Fibroblast of lung (primary cell): ENCODE measurements at places on chromosomes 7 and 10. TPM values are rescaled to one million over a fixed set of nuclear protein-coding genes. Genes with fewer than 3 reads are reported as not detected.

Gene CHST15
- 7.9 and 8.2 TPM in 2 replicates for total RNA-seq

Gene TFPI2
- total RNA-seq = 1.5 and 14.4 TPM in 2 replicates

Gene MYO1G
- total RNA-seq = under 0.01 TPM in 2 replicates

Gene NPC1L1
- under 0.01 TPM in 2 replicates for total RNA-seq

Gene CNTNAP2
- total RNA-seq = not detected in 2 replicates

Gene RBAK
- total RNA-seq = 6.9 TPM in 2 replicates

Gene JAKMIP3
- total RNA-seq = under 0.01 and 0.17 TPM in 2 replicates

Gene PDE1C
- total RNA-seq = 23.4 and 27.6 TPM in 2 replicates

DNA sequence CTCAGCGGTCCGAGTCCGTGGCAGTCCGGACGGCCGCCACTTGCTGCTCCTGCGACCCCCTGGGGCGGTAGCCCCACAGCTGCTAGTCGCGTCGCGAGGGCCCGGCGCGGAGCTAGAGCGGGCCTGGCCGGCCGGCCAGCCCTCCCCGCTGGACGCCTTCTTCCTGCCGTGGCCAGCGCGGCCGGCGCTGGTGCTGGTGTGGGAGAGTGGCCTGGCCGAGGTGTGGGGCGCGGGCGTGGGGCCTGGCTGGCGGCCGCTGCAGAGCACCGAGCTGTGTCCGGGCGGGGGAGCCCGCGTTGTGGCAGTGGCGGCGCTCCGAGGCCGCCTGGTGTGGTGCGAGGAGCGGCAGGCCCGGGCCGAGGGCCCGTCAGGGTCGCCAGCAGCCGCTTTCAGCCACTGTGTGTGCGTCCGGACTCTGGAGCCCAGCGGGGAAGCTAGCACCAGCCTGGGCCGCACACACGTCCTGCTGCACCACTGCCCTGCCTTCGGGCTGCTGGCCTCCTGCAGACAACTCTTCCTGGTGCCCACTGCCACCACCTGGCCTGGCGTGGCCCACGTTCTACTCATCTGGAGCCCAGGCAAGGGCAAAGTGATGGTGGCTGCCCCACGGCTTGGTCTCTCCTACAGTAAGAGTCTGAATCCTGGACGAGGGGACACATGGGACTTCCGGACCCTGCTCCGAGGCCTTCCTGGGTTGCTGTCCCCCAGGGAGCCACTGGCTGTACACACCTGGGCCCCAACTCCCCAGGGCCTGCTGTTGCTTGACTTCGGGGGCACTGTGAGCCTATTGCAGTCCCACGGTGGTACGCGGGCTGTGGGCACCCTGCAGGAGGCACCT lies 631 bp downstream of the HPS6 start:
- DNase-seq = no peak

- DNase-seq = peak; percentile 35
Observed at GRCh38 chr10:98262571-98262970, 5.4 kb downstream of the LOXL4 start.

DNA sequence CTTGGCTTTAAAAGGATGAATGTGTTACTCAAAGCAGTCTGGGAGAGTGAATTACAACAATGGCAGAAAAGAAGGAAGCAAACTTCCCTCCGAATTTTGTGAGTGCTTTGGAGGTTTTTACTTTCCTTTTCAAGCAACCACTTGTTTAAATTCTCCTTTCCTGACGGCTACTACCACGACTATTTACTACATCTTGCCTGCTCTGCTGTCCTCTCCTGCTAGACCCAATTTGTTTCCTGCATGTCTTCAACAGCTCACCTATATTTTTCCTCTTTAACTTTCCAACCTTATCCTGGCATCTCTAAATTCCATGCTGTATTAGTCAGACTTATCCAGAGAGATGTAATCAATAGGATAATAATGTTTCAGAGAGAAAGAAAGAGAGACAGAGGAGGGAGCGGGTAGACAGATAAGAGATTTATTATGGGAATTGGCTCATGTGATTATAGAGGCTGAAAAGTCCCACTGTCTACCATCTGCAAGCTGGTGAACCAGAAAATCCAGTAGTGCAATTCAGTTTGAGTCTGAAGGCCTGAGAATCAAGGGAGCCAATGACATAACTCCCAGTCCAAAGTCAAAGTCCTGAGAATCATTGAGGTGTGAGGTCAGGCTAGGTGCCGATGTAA lies 42.8 kb upstream of the SLC13A1 start:
- no peak for DNase-seq

DNA sequence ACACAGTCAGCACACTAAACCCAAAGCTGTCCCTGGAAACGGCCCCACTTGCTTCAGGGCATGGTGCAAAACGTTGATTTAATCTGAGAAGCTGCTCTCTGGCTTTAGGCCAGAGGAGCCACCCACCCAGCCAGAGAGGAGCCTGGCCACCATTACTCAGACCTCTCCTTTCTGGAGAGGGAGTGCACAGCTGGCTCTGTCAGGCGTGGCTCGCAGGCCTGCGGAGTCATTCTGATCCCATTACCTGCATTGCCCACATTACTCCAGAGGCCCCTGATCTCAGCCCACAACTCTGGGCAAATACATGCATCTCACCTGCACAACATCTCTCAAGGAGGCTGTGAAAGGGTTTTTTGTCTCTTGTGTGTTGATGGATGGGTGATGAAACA lies 370.0 kb upstream of the IGFBP3 start:
- peak; percentile 75 for DNase-seq

GRCh38 chr10:116974456-116975005 lies 30.5 kb downstream of the SHTN1 start:
- DNase-seq = peak; percentile 87

DNA sequence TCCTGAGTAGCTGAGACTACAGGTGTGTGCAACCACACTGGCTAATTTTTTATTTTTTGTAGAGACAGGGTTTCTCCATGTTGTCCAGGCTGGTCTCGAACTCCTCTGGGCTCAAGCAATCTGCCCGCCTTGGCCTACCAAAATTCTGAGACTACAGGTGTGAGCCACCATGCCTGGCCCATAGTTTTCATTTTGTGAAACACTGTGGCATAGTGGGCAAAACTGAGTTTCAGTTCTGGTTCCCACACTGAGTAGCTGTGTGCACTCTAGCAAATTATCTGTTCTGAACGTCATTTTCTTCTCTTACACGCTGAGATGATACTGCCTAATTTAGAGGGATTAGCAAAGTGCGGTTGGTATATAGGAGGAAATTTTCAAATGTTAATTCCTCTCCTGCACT lies 13.5 kb downstream of the ATP5MK start:
- DNase-seq = no peak

- DNase-seq = no peak
Observed at GRCh38 chr10:60511477-60512229, 122.0 kb upstream of the ANK3 start.

GRCh38 chr10:122878799-122879338 lies 512 bp downstream of the FAM24B start:
- no peak for DNase-seq

DNA sequence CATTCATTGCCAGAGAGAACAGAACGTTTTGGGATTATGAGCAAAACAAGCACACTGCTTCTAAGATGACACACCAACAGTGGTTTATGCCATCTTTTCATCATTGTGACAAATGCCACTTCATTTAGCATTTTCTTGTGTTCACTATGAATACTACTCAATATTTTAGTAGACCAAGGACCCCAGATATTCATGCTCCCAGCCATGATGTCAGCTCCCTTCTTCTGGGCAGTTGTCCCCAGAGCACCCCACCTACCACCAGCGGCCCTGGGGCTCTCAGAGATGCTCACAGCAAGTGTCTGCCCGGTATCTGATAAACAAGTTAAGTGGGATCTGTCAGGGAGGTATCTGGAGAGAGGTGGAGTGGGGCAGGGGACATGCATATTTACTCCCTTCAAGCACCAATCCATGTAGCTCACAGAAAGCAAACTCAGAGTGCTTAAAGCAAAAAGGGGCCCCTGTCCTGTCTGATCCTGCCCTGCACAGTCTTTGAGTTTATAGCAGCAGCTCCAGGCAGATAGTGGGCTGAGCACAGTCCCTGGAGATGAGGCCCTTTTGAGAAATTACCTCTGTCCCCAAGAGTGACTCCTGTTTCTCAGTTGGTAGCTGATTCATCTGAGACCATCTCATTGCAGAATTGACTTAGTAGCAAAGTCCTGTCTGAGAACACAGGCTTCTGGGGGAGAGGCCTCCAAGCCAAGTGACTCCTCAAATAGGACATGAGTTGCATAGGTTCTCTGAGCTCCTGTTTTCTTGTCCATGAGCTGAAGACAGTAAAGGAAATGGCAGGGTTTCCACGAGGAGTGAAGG lies 281.8 kb upstream of the KLF6 start:
- DNase-seq = no peak

- DNase-seq = no peak
Observed at GRCh38 chr7:152924826-152925411, 165.4 kb downstream of the ACTR3B start.

DNA sequence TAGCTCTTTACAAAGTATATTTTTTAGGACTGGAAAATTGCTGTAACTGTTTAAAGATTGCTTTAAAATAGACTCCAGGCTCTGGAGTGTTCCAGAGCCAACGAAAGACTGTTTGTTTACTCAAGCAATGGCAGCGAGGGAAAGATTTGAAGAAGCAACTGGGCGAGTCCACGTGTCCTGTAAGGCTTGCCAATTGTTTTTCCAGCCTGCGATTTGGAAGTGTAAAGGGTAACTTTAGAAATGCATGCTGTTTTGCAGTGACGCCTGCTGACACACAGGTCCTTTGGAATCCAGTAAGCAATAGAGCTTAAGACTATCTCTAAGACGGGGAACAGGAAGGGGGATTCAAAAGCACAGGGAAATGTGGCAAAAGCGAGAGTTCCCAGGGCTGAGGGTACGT lies 55.8 kb downstream of the TACC2 start:
- DNase-seq = peak; percentile 78

GRCh38 chr7:132757783-132758182 lies 181.5 kb upstream of the PLXNA4 start:
- DNase-seq = peak; percentile 38

GRCh38 chr10:97522071-97522470 lies 23.3 kb downstream of the UBTD1 start:
- no peak for DNase-seq

DNA sequence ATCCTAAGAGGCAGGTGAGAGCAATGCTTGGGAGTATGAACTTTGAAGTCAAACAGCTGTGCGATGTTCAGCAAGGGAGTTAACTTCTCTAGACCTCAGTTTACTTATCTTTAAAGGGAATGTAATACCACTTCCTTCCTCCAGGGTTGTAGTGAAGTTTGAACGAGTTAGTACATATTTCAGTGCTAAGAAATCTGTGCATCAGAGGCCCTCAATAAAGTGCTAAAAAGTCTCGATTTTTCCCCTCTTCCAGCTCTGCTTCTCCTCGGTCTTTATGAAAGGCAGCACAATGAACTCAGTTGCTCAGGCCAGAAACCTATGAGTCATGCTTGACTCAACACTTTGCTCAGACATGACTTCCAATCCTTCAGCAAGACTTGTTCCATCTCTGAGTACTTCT lies 418.9 kb downstream of the MDFIC start:
- DNase-seq = peak; percentile 89

GRCh38 chr10:12350167-12350872 lies 973 bp downstream of the CAMK1D start:
- DNase-seq = peak; percentile 55

GRCh38 chr10:93894516-93895378 lies 969 bp downstream of the SLC35G1 start:
- DNase-seq = no peak

- no peak for DNase-seq
Observed at GRCh38 chr10:127532193-127532592, 16.9 kb upstream of the NPS start.

GRCh38 chr10:5975641-5976473 lies 1.5 kb downstream of the IL15RA start:
- DNase-seq = peak; percentile 53

- DNase-seq = no peak
Observed at GRCh38 chr10:89002226-89002978, 11.8 kb downstream of the FAS start.

DNA sequence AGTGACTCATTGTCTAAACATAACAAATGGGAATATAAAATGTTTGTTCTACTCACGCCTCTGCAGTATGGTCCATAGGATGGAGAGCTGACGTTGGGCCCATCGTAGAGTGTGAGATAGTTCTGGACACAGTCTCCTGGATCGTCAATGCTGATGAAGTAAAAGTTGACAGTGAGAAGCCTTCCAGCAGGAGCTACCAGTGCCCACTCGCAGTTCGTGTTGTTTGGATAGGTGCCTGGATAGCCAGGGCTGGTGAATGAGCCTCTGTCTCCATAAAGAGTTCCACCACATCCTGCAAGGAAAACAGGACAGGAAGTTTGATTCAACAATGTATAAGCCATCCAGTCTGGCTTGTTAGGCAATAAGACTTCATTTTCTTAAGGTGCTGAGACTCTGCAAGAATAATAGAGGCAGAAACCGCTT lies 79.6 kb downstream of the OR13A1 start:
- peak; percentile 10 for DNase-seq

DNA sequence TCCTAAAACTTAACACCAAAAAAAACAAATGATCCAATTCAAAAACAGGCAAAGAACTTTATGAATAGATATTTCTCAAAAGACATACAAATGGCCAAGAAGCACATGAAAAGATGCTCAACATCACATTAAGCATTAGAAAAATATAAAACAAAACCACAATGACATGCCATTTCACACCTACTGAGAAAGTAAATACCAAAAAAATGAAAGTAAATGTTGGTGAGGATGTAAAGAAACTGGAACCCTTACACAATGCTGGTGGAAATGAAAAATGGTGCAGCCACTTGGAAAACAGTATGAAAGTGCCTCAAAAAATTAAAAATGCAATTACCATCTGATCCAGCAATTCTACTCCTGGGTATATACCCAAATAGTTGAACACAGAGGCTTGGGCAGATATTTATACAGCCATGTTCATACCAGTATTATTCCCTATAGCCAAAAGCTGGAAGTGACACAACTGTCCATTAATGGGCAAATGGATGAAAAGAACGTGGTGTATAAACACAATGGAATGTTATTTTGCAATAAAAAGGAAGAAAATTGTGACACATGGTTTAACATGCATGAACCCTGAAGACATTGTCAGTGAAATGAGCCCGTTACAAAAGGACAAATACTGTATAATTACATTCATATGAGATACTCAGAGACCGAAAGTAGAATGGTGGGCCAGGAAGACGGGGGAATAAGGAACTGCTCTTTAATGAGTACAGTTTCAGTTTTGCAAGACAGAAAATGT lies 89.0 kb downstream of the JMJD1C start:
- DNase-seq = peak; percentile 61

GRCh38 chr7:4074994-4075393 lies 607.1 kb upstream of the FOXK1 start:
- no peak for DNase-seq
